Activated T-cell treated with anti-CD3 and anti-CD28 coated beads, Interleukin-2, amount 50 U/mL, for 24 hours (primary cell): ENCODE measurements at places on chromosomes 1 and 21.

GRCh38 chr1:24963943-24964693, 34.0 kb upstream of the RUNX3 start:
- H3K4me1 ChIP-seq: peaks cover 83% of the 10 kb centered on the region
- peak overlapping the region; percentile 97 for H3K27ac ChIP-seq
- DNase-seq: no peak
- peak overlapping the region; percentile 97 for H3K4me3 ChIP-seq

DNA sequence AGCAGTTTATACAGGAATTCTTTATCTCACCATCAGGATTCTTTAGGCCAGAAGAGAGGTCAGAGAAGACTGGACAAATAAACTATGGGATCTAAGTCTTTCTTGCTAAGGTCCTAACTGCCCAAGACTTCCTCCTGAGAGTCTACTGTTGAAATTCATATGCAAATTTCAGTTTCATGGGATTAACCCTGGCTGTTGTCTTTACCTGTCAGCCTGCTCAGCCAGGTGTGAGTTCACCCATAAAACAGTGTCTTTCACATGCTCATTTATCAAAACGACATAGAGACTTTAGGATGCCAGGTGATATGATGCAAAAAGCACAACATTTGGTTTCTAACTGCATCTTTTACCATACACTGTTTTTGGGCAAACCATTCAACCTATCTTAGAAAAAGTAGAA, 211.0 kb downstream of the PDE4B start:
- peaks cover 15% of the 10 kb centered on the region for H3K27me3 ChIP-seq
- no peaks in the 10 kb centered on the region for H3K4me1 ChIP-seq
- no peaks in the 10 kb centered on the region for H3K36me3 ChIP-seq

GRCh38 chr21:35106246-35106835, 57.2 kb upstream of the RUNX1 start:
- no peaks in the 10 kb centered on the region for H3K36me3 ChIP-seq
- no peak overlapping the region for H3K27ac ChIP-seq
- H3K4me1 ChIP-seq: peaks cover 4% of the 10 kb centered on the region

DNA sequence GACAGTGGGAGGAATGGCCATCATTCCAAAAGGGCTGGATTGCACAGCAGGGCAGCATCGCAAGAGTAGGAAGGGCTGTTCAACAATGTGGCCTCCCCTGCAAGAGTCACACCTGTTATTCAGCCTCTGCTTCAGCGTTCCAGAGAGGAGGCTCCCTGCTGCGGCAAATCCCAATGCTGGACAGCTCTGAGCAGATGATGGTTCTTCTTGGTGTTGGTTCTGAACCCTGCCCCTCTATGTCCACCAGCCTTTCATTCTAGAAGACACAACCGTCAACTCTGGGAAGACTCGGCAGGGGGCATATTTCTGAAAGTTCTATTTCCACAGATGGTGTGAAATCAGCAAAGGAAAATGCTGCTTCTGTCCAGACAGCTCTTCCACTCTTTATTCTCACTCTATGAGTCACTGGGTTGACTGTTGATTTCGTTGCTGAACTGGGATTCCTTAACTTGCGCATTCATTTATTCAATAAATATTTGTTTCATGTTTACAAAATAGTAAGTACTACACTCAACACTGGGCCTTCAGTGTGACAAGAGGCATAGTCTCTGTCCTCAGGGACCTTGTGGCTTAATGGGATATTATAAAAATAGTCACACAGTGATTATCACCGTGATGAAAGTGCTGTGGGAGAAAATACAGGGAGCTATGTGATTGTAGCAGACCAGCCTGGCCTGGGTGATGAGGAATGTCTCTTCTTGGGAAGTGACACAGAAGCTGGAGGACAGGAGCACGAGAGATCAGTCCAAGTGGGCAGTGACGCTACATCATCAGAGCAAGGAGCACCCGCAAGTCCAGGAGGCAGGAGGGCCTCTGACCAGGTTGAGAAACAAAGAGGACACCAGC, 260.3 kb downstream of the SIPA1L2 start:
- no peak for DNase-seq
- no peak overlapping the region for H3K4me3 ChIP-seq
- no peak overlapping the region for H3K27ac ChIP-seq

GRCh38 chr21:35041122-35041521, 8.0 kb downstream of the RUNX1 start:
- no peaks in the 10 kb centered on the region for H3K27me3 ChIP-seq
- H3K36me3 ChIP-seq: peaks cover 47% of the 10 kb centered on the region
- peak overlapping the region; percentile 98 for H3K27ac ChIP-seq
- H3K4me3 ChIP-seq: peak overlapping the region; percentile 87

DNA sequence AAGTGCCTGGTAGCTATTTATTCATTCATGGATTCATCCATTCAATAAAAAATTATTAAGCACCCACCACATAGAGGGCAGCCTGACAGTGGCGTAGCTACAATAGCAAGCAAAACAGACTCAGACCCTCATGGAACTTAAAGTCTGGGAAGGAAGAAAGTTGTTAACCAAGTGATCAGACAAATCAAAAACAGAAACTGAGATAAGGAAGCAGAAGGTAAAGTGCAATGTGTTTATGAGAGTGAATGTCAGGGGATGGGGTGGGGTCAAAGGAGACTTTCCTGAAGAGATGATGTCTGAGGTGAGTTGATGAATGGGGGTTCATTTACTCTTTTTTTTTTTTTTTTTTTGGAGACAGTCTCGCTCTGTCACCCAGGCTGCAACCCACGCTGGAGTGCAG, 2.8 kb upstream of the WASF2 start:
- H3K27me3 ChIP-seq: no peaks in the 10 kb centered on the region
- H3K4me3 ChIP-seq: no peak overlapping the region
- H3K4me1 ChIP-seq: peaks cover 30% of the 10 kb centered on the region
- peak overlapping the region; percentile 15 for H3K27ac ChIP-seq

DNA sequence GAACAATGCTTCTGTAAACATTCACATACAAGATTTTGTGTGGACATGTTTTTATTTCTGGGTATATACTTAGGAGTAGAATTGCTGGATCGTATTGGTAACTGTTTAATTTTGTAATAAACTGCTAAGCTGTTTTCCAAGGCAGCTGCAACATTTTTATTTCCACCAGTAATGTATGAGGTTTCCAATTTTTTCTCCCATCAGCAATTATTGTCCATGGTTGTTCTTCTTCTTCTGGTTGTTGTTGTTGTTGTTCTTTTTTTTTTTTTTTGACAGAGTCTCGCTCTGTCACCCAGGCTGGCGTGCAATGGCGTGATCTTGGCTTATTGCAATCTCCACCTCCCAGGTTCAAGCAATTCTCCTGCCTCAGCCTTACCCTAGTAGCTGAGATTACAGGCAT, 26.9 kb downstream of the ZYG11B start:
- no peak overlapping the region for H3K4me3 ChIP-seq
- peaks cover 18% of the 10 kb centered on the region for H3K36me3 ChIP-seq
- H3K27ac ChIP-seq: no peak overlapping the region
- no peak for DNase-seq

GRCh38 chr1:224368409-224368808, 11.7 kb downstream of the CNIH4 start:
- DNase-seq: no peak
- H3K4me1 ChIP-seq: peaks cover 73% of the 10 kb centered on the region
- H3K27me3 ChIP-seq: no peaks in the 10 kb centered on the region
